Right cardiac atrium (tissue), 5 donors: ENCODE measurements at places on chromosomes 1 and 21.

DNA sequence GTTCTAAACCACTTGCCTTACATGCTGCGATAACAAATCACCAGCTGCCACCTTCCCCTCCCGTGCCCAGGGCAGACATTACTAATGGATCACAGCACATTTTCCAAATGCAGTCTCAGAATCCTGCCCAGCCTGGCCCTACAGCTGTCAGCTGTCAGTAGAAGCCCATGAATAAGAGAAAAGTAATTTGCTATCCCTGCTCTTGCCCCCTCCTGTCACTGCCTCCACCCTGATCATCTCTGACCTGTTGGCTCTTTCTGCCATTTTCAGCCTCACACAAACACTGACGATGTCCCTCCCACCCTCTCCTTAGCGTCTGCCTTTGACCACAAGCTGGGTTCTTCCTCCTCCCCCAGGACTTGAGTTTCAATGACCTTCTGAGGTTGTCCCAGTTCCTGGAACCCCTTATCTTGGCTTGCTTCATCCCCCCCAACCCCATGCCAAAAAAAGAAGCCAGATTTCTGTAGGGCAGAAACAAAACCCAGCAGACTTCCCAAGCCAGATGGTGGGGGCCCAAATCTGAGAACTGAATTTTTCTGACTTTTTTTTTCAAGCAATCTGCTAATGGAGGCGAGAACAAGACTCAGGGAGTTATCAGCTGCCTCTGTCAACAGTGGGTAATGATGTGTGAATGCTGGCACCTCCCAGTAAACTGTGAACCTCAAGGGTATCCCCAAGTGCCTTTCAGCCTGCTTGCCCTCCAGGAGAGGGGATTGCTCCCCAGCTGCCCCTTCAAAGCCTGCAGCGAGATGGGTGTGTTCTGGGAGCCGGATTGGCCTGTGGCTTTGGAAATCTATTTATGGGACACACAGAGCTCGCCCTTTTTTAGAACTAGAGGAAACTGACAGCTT is 216.5 kb upstream of the VAMP3 start:
- peak; percentile 56 for DNase-seq

DNA sequence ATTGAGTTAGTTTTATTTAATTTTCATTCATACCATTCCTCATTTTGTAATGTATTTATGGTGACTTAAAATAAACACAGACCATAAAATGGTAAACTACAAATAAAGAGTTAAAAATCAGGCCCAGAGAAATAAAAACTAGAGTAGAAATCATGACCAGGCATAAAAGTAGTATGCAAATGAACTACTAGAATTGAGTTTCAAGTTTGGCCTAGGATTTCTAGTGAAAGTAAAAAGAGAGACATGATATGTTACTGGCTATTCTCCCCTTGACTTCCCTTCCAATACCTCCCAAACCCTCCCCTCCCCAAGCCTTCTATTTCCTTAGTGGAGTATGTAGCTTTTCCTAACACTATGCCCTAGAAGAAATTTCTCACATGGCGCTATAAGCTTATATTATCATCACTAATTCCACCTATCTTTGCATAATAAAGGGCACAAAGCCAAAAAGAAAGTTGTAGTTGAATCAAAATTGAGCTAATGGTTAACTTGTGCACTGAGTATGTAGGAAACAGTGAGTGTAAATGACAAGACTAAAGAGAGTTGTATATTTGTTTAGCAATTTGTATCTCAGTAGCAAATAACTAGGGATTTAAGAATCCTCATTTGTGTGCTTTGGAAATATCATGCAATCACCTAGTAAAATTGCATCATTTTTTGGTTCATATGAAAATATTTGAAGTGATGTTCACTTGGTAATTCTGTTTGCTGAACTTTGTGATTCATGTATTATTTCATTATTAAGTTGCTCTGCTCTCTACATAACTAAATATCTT is 29.7 kb upstream of the CDC14A start:
- no peak for DNase-seq

- no peak for DNase-seq
Measured at GRCh38 chr1:202203238-202204039, 9.8 kb downstream of the LGR6 start.

DNA sequence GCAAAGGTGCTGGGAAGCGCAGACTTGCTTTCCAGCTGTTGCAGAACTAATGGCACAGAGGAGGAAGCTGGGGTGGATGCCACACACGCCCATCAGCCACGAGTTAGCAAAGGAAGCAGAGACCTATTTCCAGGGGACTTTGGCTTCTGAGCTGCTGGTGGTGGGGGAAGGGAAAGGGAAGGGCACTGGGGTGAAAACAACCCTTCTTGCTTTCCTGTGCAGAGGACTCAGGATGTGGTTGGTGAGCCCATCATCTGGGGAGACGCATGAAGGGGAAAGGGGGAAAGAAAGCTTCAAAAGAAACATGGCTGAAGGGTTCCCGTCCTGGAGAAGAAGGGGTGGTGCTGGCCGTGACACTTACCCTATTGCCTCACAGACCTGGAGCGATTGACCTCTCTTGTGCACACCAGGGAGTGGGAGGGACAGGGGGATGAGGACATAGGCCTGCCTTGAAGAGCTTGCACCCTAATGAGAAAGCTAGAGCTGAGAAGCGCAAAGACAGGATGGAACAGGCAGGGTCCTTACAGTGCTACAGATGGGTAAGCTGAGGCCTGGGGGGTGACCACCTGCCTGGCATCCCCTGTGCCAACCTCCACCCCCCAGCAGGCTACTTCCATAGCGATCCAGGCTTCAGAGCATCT is 140.8 kb upstream of the RAB4A start:
- peak; percentile 70 for DNase-seq

DNA sequence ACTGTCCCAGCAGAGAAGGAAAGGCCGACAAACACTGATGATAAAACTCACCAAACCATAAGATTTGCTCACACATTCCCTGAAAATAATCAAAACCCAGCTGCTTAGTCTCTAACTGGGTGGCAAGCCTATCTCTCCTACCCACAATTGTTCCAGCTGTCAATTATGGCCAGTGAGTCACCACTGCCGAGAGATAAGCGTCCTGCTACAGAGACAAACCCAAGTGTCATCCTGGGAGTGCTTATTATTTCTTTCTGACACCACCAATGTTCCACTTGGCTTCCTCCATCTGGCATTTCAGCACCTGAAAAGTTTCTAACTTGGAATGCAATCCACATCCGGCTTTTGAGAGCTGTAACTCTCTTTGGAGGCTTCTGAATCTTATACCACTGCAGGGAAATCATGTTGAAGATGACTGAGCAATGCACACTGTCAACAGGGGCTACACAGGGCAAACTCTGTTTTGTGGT is 51.5 kb upstream of the VAV3 start:
- no peak for DNase-seq

GRCh38 chr1:99867682-99868081 is 17.5 kb downstream of the AGL start:
- no peak for DNase-seq

DNA sequence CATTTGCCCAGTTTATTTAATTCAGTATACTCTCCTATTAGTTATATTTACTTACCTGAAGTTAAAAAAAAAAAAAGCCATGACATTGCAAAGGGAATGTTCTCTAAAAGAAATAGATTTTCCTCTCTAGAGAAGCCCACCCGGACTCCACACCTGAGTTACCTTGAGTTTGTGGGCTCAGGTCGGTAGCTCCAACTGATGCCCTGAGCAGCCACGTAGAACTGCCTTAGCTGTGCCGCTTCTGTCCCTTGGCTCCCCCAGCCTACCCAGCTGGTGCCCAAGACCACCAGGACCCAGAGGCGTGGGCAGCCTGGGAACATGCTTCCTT is 250 bp downstream of the F5 start:
- DNase-seq, result no peak

DNA sequence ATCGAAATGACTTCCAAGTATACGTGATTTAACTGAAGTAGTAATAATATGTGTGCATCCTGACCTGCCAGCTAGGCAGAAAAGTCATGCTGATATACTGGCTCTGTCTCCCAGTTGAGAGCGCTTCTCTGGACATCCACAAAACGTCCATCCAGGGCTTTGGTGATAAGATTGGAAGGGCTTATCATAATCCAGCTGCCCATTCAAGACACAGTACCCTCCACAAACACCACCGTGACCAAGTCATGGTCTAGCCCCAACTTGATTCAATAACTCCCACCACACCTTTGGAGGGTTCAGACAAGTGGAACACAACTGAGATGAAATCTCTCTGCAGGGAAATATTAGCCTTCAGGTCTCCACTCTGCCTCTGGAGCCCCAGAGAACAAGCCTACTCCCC is 76.2 kb downstream of the CD46 start:
- DNase-seq, result no peak

- DNase-seq, result no peak
Measured at GRCh38 chr1:181630838-181631237, 147.5 kb downstream of the CACNA1E start.

GRCh38 chr1:208163539-208163938 is 80.6 kb downstream of the PLXNA2 start:
- no peak for DNase-seq

GRCh38 chr1:155017946-155018316 is 15.3 kb downstream of the ZBTB7B start:
- DNase-seq, result peak; percentile 57

DNA sequence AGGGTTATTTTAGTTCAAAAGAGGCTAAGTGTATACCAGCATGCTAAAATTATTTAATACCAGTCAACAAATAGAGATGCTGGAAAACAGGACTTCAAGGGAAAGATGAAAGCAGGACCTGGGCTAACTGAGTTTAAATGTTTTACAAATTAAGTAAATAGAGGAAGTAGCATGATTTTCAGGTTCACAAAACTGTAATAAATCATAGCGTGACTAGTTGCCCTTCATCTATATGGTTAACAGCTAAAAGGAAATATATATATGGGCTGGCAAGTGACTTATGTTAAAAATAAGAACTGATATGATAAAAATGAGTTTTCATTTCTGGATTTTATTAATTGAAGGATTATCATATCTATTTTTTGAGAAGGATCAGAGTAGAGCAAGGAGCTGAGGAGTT is 25.6 kb downstream of the DPYD start:
- DNase-seq, result no peak

DNA sequence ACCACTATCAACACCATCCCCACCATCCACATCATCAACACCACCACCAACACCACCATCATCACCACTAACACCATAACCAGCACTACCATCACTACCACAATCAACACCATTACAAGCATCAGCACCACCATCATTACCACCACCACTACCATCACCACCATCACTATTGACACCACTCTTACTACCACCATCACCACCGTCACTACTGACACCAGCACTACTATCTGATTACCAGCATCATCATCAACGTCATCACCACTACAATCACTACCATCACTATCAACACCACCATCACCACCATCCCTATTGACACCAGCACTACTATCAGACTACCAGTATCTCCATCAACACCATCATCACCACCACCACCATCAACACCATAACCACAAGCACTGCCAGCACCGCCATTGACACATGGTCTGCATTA is 106.1 kb upstream of the RUNX3 start:
- DNase-seq, result no peak

DNA sequence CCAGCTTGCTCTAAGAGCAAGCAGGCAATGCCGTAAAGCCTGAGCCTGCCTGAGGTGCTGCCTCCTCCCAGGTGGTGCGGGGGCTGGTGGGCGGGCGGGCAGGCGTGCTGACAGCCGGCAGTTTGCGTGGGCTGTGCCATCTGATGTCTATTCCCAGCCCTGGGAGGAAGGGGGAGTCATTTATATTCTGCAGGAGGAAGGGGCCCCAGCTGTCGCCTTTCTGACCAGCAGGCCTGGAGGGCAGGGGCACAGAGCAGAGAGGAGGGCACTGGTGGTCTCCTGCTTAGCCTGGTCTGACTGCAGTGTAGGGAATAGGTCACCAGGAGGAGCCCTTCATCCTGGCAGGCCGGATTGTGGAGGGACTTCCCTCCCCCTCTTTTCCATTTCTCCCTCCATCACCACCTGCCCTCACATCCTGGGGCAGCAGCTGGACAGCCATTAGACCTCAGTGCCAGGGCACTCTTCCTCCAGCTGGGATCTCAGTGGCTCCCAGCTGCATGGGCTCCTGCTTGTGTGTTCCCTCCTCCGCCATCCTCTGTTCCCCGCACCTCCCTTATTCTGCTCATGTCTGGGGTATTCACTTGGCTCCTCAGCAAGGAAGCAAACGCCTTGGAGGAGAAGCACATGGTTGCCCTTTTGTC is 4.4 kb downstream of the CYB561D1 start:
- DNase-seq, result no peak

- DNase-seq, result peak; percentile 65
Measured at GRCh38 chr1:154845174-154845573, 24.9 kb downstream of the KCNN3 start.

- no peak for DNase-seq
Measured at GRCh38 chr1:4970532-4970931, 316.1 kb downstream of the AJAP1 start.

DNA sequence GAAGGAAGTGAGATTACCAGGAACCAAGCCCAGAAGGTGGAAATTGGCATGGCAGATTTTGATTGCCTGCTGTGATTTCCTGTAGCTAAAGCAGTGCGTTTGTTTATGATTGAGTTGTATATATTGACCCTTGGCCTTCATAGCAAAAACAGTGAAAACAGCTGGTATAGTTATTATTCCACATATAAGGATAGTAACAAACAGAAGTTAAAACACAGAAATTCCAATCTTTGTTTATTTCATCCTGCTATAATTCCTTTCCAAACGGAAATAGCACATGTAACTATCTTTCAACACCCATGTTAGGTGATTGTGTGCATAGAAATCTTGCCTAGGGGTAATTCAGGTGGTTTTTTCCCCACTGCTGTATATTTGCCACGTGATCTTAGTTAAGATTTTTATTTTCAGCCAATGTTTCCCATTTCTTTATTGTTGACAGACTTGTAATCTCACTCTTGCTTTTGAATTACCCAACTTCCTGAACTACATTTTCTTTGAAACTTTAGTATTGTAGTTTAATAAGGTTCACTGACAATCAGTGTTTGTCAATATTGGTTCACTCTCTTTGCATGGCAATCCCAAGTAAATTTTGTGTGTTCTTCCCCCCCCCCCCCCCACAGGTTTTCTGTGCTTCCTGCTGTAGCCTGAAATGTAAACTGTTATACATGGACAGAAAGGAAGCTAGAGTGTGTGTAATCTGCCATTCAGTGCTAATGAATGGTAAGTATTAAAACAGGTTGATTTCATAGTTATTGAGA is 102.7 kb downstream of the CC2D1B start:
- DNase-seq, result no peak

- no peak for DNase-seq
Measured at GRCh38 chr1:213050745-213051126, 305 bp upstream of the RPS6KC1 start.

- DNase-seq, result no peak
Measured at GRCh38 chr21:38266732-38267131, 9.9 kb downstream of the KCNJ15 start.

GRCh38 chr1:54944610-54945392 is 35.6 kb upstream of the TMEM61 start:
- peak; percentile 84 for DNase-seq
